ENCODE measurements at places on chromosomes 2 and 18.

DNA sequence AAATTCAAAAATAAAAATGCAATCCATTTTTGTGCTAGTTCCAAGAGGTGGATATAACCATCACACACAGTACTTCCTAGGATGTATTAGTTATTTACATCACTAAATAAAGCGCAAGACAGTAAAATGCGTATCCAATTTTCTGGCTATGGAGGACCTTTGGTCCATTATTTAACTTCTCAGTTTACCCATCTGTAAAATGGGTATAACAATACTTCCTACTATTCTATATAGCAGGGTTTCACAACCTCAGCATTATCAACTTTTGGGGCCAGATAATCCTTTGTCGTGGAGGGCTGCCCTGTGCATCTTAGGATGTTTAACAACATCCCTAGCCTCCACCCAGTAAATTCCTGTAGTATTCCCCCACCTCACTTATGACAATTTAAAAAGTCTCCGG, 275.1 kb upstream of the PKDCC start:
- DNase-seq, result no peak

- DNase-seq, result no peak
Measured at GRCh38 chr2:227152093-227152766, 11.8 kb downstream of the COL4A4 start.

DNA sequence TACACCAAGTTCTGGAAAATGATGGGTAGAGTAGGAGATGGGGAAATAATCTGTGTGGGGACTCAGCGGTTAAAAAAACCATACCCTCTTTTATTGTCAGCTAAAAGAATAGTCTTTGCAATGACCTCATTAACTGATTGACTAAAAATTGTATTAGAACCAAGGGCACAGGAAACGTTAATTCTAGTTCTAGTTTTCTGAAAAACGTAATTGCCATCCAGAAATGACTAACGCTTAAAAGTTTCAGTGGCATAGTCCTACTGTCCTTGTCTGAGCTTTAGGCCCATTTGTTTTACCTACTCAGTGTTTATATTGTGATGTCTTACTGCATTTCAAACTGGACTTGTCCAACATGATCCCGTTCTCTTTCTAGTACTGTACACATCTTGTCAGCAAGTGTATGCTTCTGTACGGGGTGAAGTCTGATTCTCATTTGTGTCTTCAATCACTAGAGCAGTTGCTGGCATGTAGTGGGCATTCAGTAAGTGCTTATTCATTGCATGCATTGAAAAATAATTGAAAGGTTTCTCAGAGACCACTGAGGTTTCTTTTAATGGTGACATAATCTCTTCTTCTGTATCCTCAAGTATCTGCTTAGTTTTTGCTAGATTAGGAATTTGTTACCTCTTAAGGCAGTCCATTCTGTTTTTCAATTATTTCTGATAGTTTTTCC, 81.5 kb downstream of the ZNF407 start:
- no peak for DNase-seq

GRCh38 chr18:23857756-23858155, 156.8 kb upstream of the TTC39C start:
- DNase-seq, result no peak

DNA sequence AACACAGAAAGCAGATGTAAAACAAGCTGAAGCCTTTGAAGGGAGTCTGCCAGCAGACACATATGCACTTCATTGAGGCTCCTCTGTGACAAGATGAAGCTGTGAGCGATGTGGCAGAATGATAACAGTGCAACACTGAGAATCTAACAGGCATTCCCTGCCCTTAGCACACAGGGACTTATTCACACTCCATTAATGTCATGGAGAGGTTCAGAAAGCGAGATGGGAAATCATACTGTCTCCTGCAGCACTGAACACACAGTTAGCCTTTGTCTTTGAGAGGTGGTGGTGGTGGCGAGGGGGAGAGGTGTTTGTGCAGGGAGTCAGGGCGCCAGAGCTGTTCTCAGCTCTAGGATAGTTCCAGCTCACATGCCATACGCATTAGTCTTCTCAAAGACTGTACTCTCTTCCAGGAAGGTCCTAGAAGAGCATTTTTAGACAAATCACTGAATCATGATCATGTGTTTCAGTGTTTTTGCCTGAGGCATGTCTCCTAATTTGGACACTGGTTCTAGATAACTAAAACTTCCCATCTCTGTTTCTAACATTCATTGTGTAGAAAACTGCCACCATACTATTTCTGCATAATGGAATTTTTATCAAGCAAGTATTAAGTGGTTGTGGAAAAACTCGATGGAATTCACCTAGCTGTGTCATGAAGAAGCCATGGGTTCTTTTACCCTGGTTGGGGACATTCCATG, 93.5 kb upstream of the ITGB6 start:
- no peak for DNase-seq

GRCh38 chr2:157087373-157088002, 170.0 kb upstream of the GALNT5 start:
- no peak for DNase-seq

DNA sequence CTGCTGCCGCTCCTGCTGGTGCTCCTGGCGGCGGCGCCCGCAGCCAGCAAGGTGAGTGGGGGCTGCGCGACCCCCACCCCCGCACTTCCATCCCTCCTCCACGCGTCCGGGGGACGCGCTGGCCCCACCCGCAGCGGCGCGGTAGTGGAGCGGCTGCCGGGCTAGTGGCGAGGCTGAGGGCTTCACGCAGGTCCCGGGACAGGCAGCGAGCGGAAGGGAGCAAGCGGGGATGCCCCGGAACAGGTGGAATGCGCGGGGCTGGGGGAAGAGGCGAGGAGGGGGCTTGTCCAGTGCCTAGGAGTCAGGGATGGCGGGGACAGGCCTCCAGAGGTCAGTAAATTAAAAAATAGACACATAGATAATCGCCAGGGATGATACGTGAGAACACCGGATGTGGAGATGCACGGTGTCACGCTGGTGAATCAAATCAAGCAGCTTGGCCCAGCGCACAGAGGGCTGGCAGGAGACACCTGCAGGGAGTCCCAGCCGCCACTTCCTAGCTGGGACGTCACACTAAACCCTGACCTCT, 403 bp downstream of the COL4A3 start:
- no peak for DNase-seq

GRCh38 chr2:217465100-217465499, 537.7 kb downstream of the TNS1 start:
- DNase-seq, result no peak

GRCh38 chr2:78264130-78264529, 742.0 kb upstream of the LRRTM4 start:
- DNase-seq, result no peak

- no peak for DNase-seq
Measured at GRCh38 chr2:182581196-182581935, 134.7 kb upstream of the DNAJC10 start.

- DNase-seq, result no peak
Measured at GRCh38 chr2:178403671-178404306, 47.2 kb downstream of the PRKRA start.

GRCh38 chr2:48586433-48586832, 31.2 kb upstream of the GTF2A1L start:
- DNase-seq, result no peak

DNA sequence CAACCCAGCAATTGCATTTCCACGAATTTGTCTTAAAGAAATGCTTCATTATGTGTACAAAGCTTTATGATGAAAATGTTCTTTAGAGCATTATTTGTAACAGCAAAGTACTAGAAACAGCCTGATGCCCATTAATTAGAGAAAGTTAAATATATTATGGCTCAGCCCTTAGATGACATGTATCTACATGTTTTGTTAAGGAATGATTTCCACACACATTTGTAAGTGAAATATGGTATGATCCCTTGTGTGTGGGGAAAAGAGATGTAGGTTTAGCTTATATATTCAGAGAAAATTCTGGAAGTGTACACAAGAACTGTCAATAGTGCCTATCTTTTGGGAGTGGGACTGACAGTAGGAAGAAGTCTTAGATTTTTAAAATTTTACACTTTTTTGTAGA, 3.8 kb upstream of the PTPN4 start:
- no peak for DNase-seq

GRCh38 chr2:168032091-168032490, 215.3 kb downstream of the STK39 start:
- no peak for DNase-seq

DNA sequence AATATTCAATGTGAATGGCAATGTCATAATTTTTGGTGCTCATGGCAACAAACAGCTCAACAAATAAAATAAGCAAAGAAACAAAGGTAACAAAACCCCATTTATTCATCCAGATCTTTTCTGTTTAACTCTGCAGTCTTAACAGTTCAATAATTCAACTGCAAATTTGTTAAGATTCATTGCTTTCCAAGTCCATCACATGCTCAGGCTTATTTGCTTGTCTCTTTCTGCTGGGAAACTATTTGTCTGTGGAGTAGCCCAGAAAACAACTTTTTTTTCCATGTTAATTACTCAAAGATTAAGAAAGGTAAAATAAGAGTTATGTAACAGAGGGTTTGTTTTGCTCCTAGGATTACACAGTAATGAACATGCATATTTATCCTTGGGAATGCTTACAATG, 92.6 kb upstream of the PNPT1 start:
- no peak for DNase-seq

- DNase-seq, result no peak
Measured at GRCh38 chr2:176272870-176273459, 3.7 kb downstream of the MTX2 start.
